ENCODE measurements at places on chromosomes 6 and 20. TPM values are rescaled to one million over a fixed set of nuclear protein-coding genes. Genes with fewer than 3 reads are reported as not detected.
A peak's percentile ranks its signal among the peaks of the same experiment; 100 is the strongest.

DNA sequence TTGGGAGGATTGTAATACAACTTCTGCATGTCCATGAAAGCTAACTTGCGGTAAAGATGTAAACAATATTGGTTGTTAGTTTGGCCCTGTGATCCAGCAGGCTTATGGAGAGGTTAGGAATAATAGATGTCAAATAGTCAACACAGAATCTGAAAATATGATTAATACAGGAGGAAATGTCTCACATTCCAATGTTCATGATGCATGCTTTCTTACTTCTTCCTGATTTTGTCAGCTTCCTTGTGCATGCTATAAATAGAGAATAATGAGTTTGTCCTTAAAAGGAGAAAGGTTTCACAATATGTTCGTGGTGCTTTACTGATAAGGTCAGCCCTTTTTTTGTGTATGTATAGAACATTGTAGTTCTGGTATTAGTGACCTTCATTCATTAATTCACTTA is 136.7 kb downstream of the MMUT start:
- no peak overlapping the region for H3K4me3 ChIP-seq
- no peaks in the 10 kb centered on the region for H3K36me3 ChIP-seq
- no peak for DNase-seq
- no peaks in the 10 kb centered on the region for H3K27me3 ChIP-seq
- H3K27ac ChIP-seq, result no peak overlapping the region
- no peaks in the 10 kb centered on the region for H3K4me1 ChIP-seq

- H3K27me3 ChIP-seq, result no peaks in the 10 kb centered on the region
- no peak overlapping the region for H3K4me3 ChIP-seq
- H3K27ac ChIP-seq, result no peak overlapping the region
- H3K4me1 ChIP-seq, result no peaks in the 10 kb centered on the region
- no peak for DNase-seq
These were observed 269.1 kb downstream of the PHF3 start for GRCh38 chr6:63904650-63905248.

- H3K36me3 ChIP-seq, result peaks cover 32% of the 10 kb centered on the region
- no peak overlapping the region for H3K27ac ChIP-seq
- H3K4me1 ChIP-seq, result peaks cover 9% of the 10 kb centered on the region
- H3K4me3 ChIP-seq, result no peak overlapping the region
- no peak for DNase-seq
These were observed 41.4 kb upstream of the CDH22 start for GRCh38 chr20:46349742-46350056.

GRCh38 chr20:13526551-13526950 is 112.2 kb downstream of the TASP1 start:
- DNase-seq, result no peak
- peaks cover 3% of the 10 kb centered on the region for H3K4me1 ChIP-seq
- H3K4me3 ChIP-seq, result no peak overlapping the region
- no peaks in the 10 kb centered on the region for H3K27me3 ChIP-seq
- H3K27ac ChIP-seq, result no peak overlapping the region
- peaks cover 30% of the 10 kb centered on the region for H3K36me3 ChIP-seq

GRCh38 chr6:80519811-80520594 is 413.5 kb downstream of the BCKDHB start:
- H3K36me3 ChIP-seq, result no peaks in the 10 kb centered on the region
- H3K27ac ChIP-seq, result no peak overlapping the region
- H3K27me3 ChIP-seq, result peaks cover 2% of the 10 kb centered on the region
- H3K4me3 ChIP-seq, result no peak overlapping the region
- H3K4me1 ChIP-seq, result peaks cover 8% of the 10 kb centered on the region

- no peaks in the 10 kb centered on the region for H3K36me3 ChIP-seq
- H3K4me1 ChIP-seq, result peaks cover 2% of the 10 kb centered on the region
- peaks cover 52% of the 10 kb centered on the region for H3K27me3 ChIP-seq
- H3K27ac ChIP-seq, result no peak overlapping the region
- no peak overlapping the region for H3K4me3 ChIP-seq
These were observed 180.0 kb downstream of the TBXT start for GRCh38 chr6:165987483-165988301.

DNA sequence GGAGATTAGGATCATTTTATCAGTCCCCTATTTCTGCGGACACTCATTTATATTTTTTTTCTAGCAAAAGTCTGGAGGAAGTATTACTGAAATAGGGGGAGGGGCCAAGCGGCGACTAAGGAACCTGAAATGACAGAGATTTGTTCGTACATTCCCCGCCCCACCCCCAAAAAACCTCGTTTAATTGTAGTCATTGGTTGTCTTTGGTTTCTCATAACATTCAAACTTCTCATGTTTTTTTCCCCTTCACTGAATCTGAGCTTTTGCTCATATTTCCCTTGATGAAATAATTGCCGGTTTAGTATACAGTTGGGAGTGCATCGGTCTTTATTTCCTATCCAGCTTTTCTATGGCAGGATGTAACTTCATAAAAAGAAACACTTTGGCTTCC is 768 bp upstream of the FYN start:
- peaks cover 29% of the 10 kb centered on the region for H3K4me1 ChIP-seq
- peaks cover 2% of the 10 kb centered on the region for H3K27me3 ChIP-seq
- peak overlapping the region; percentile 96 for H3K27ac ChIP-seq
- DNase-seq, result peak; percentile 87
- peaks cover 28% of the 10 kb centered on the region for H3K36me3 ChIP-seq

GRCh38 chr20:37590938-37591490 is 63.3 kb upstream of the BLCAP start:
- H3K36me3 ChIP-seq, result no peaks in the 10 kb centered on the region
- H3K4me1 ChIP-seq, result no peaks in the 10 kb centered on the region
- peaks cover 9% of the 10 kb centered on the region for H3K27me3 ChIP-seq
- no peak overlapping the region for H3K4me3 ChIP-seq
- no peak overlapping the region for H3K27ac ChIP-seq
- no peak for DNase-seq

GRCh38 chr6:3088446-3088845 is 20.2 kb downstream of the RIPK1 start:
- H3K4me3 ChIP-seq, result no peak overlapping the region
- peaks cover 8% of the 10 kb centered on the region for H3K4me1 ChIP-seq
- DNase-seq, result no peak
- H3K27me3 ChIP-seq, result no peaks in the 10 kb centered on the region
- no peak overlapping the region for H3K27ac ChIP-seq

GRCh38 chr20:39358052-39358451 is 395.9 kb downstream of the DHX35 start:
- no peaks in the 10 kb centered on the region for H3K4me1 ChIP-seq
- H3K27me3 ChIP-seq, result no peaks in the 10 kb centered on the region
- no peaks in the 10 kb centered on the region for H3K36me3 ChIP-seq
- peak; percentile 44 for DNase-seq

- H3K27ac ChIP-seq, result peak overlapping the region; percentile 18
- no peak for DNase-seq
- H3K4me1 ChIP-seq, result peaks cover 9% of the 10 kb centered on the region
- peaks cover 61% of the 10 kb centered on the region for H3K27me3 ChIP-seq
- H3K36me3 ChIP-seq, result peaks cover 2% of the 10 kb centered on the region
These were observed 882 bp downstream of the CNR1 start for GRCh38 chr6:88165087-88165843.

- H3K4me1 ChIP-seq, result no peaks in the 10 kb centered on the region
- no peak overlapping the region for H3K27ac ChIP-seq
- DNase-seq, result no peak
- no peak overlapping the region for H3K4me3 ChIP-seq
- no peaks in the 10 kb centered on the region for H3K36me3 ChIP-seq
- peaks cover 2% of the 10 kb centered on the region for H3K27me3 ChIP-seq
These were observed 210.9 kb upstream of the PDE10A start for GRCh38 chr6:165873976-165874375.

- no peak overlapping the region for H3K4me3 ChIP-seq
- no peaks in the 10 kb centered on the region for H3K4me1 ChIP-seq
- H3K27me3 ChIP-seq, result no peaks in the 10 kb centered on the region
- H3K27ac ChIP-seq, result no peak overlapping the region
These were observed 51.7 kb downstream of the DTD1 start for GRCh38 chr20:18639501-18639979.

DNA sequence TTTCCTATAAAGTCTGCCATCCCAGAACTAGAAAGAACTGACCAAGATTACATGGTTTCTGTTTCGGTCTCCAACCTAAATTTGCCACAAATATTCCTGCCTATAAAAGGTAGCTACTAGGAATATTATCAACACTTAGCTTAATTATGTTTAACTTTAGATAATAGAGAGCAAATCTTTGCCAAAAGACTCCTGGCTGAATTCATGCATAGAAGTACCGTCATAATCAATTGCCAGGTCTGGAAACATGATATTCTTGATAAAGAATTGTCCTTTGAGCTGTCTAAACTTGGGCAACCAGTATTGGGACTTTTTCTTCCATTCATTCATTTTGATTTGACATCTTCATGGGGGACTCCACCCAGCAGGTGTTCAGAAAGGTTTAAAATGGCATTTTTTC is 22.4 kb downstream of the CALHM6 start:
- DNase-seq, result no peak
- H3K36me3 ChIP-seq, result peaks cover 3% of the 10 kb centered on the region
- peaks cover 50% of the 10 kb centered on the region for H3K27me3 ChIP-seq
- no peak overlapping the region for H3K4me3 ChIP-seq
- no peak overlapping the region for H3K27ac ChIP-seq

- no peaks in the 10 kb centered on the region for H3K27me3 ChIP-seq
- H3K4me3 ChIP-seq, result no peak overlapping the region
- no peaks in the 10 kb centered on the region for H3K4me1 ChIP-seq
- no peaks in the 10 kb centered on the region for H3K36me3 ChIP-seq
- no peak overlapping the region for H3K27ac ChIP-seq
- no peak for DNase-seq
These were observed 96.1 kb downstream of the LAMA2 start for GRCh38 chr6:128979071-128979470.

DNA sequence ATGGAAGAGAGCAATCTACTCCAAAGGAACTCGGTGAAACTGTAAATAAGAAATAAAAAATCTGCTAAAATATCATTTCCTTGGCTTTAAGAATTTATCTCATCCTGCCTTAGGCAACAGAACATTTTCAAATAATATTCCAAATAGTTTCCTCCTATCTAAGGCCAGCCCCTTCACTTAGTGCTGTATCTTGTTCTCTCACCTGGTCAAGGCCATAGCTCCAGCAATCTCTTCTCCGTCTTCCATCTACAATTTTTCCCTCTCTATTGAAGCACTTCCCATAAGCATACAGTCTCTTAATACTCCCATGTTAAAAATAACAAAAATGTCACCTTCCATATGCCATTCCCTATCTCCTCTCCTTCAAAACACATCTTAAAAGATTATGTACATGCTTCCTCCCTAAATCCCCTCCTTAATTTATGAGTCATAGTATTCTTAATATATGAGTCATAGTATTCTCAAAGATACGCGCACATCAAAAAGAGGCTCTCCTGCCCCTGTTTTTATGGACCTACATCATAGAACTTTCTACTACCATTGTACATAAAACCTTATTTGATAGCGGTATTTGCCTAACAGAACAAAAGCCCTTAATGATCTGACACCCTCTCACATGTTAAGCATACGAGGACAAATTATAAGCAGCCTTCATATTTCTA is 146.9 kb downstream of the PDE10A start:
- H3K4me3 ChIP-seq, result no peak overlapping the region
- no peak overlapping the region for H3K27ac ChIP-seq
- DNase-seq, result no peak
- H3K27me3 ChIP-seq, result no peaks in the 10 kb centered on the region
- peaks cover 8% of the 10 kb centered on the region for H3K4me1 ChIP-seq

DNA sequence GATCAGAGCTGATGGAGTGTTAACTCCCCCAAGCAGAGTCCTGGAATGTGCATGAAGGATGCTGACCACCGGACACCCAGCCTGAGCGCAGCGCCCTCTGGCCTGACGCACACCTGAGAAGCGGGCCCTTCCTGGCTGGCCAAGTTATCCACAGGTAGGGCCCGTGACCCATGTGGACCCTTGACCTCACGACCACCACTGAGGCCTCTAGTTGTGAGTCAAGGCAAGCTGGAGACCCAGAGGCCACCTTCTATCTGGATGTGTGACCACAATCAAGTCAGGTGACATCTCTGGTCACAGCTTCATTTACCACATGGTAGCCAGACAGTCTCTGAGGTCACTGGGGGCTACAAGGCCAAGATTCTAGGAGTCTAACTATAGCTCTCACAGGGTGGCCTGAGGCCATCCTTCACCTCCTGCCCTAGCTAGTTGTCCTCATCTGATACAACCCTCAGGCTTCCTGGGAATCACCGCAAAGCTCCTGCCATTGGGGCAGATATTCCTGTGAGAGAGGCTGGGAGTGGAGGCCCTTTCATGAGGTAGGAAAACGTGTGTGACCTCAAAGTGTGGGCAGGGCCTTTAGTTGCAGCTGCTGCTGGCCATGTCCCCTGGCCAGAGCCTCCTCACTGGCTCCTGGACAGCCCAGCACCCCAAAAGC is 53.1 kb downstream of the DSTN start:
- H3K4me3 ChIP-seq, result no peak overlapping the region
- DNase-seq, result no peak
- H3K27ac ChIP-seq, result no peak overlapping the region
- H3K27me3 ChIP-seq, result no peaks in the 10 kb centered on the region

GRCh38 chr20:36998652-36999051 is 47.1 kb upstream of the SAMHD1 start:
- no peaks in the 10 kb centered on the region for H3K27me3 ChIP-seq
- no peak overlapping the region for H3K4me3 ChIP-seq
- H3K36me3 ChIP-seq, result peaks cover 58% of the 10 kb centered on the region
- peaks cover 7% of the 10 kb centered on the region for H3K4me1 ChIP-seq
- H3K27ac ChIP-seq, result peak overlapping the region; percentile 67

- H3K36me3 ChIP-seq, result peaks cover 36% of the 10 kb centered on the region
- peaks cover 30% of the 10 kb centered on the region for H3K4me1 ChIP-seq
- H3K27me3 ChIP-seq, result no peaks in the 10 kb centered on the region
- peak within 1 kb of the TSS; percentile 98 for H3K27ac ChIP-seq
- peak; percentile 93 for DNase-seq
These were observed at the start of gene RBM38 for GRCh38 chr20:57390604-57391438. TSS of gene RBM38 (plus strand) at chr20:57391396. CDS start at chr20:57391582, 186 bp downstream.

DNA sequence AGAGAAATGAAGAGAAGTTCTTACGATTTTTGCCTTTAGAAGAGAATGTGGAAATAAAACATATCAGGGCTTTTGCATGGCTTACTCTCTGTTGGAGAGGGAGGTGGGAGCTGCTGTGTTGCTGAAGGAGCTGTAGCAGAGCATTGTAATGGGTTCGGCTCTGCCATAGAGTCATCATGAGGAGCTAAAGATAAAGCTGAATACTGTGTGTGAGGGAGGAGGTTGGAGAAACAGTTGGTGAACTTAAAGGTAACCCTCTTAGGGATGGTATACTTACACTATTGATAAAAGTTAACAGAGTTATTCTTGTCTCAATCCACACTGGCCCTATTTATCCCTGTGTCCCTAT is 34.8 kb downstream of the CTNNBL1 start:
- no peak for DNase-seq
- H3K4me1 ChIP-seq, result peaks cover 15% of the 10 kb centered on the region
- no peak overlapping the region for H3K4me3 ChIP-seq
- H3K27ac ChIP-seq, result no peak overlapping the region
- peaks cover 13% of the 10 kb centered on the region for H3K36me3 ChIP-seq

GRCh38 chr20:62114894-62115293 is 7.4 kb upstream of the LSM14B start:
- H3K27ac ChIP-seq, result no peak overlapping the region
- H3K27me3 ChIP-seq, result no peaks in the 10 kb centered on the region
- H3K36me3 ChIP-seq, result no peaks in the 10 kb centered on the region
- DNase-seq, result no peak
- H3K4me1 ChIP-seq, result peaks cover 8% of the 10 kb centered on the region

Gene MMUT
- total RNA-seq, result 13.1 TPM

Gene EYS
- total RNA-seq, result not detected

Gene ABHD16B
- not detected for total RNA-seq

Gene MUC21
- not detected for total RNA-seq

Gene TNXB
- total RNA-seq, result 3.3 TPM

Gene KHDC1L
- total RNA-seq, result not detected

Gene CLVS2
- not detected for total RNA-seq

Gene EYA2
- not detected for total RNA-seq

Gene HDGFL1
- total RNA-seq, result not detected

Gene HSPA12B
- total RNA-seq, result not detected

Gene BEND6
- total RNA-seq, result not detected

Gene RSPO3
- not detected for total RNA-seq

Gene OR2B3
- not detected for total RNA-seq

Data from activated CD4-positive, alpha-beta T cell treated with anti-CD3 and anti-CD28 coated beads, Interleukin-2, amount 10 ng/mL, durations not matched to agents 24 days and 14 days (primary cell).